NT2/D1 (cell line): ENCODE measurements at places on chromosomes 1 and 21.

DNA sequence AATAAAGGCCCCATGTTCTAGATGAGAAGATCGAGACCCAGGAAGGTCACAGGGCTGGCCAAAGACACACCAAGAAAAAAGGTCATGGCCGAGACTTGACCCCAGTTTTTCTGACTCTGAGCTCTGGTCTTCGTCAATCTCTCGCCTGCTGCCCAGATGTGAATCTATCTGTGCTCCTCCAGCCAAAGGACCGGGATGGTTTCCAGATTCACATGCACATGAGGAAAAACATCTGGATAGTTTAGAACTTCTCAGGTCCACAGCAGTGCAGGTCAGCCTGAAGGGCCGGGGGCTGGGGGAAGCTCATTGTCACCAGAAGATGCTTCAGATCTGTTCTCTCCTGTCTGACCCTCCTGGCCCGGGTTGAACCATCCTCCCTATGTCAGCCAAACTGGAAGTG, 49.0 kb downstream of the KCNN3 start:
- DNase-seq, result no peak

GRCh38 chr1:71908303-71908702, 374.0 kb downstream of the NEGR1 start:
- no peak for DNase-seq

GRCh38 chr21:45836268-45836655, 145.3 kb upstream of the COL6A1 start:
- DNase-seq, result no peak

GRCh38 chr1:232390590-232390989, 239.3 kb downstream of the SIPA1L2 start:
- DNase-seq, result no peak

GRCh38 chr1:226154593-226154992, 31.9 kb downstream of the ACBD3 start:
- DNase-seq, result no peak

- DNase-seq, result no peak
Measured at GRCh38 chr1:23288671-23289070, 55.4 kb downstream of the HNRNPR start.

GRCh38 chr1:50853325-50853724, 106.7 kb downstream of the FAF1 start:
- no peak for DNase-seq

DNA sequence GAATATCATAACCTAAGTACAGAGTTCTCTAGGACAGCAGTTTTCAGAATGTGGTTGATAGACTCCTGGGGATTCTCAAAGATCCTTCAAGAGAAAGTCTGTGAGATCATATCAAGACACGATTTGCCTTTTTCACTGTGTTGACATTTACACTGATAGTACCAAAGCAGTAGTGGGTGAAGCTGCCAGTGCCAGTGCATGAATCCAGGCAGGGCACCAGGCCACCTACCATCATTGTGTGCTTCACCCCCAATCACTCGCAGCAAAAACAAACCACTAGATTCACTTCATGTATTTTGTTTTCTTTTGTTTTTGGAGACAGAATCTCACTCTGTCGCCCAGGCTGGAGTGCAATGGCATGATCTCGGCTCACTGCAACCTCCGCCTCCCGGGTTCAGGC, 23.9 kb downstream of the DNAJC16 start:
- DNase-seq, result no peak

DNA sequence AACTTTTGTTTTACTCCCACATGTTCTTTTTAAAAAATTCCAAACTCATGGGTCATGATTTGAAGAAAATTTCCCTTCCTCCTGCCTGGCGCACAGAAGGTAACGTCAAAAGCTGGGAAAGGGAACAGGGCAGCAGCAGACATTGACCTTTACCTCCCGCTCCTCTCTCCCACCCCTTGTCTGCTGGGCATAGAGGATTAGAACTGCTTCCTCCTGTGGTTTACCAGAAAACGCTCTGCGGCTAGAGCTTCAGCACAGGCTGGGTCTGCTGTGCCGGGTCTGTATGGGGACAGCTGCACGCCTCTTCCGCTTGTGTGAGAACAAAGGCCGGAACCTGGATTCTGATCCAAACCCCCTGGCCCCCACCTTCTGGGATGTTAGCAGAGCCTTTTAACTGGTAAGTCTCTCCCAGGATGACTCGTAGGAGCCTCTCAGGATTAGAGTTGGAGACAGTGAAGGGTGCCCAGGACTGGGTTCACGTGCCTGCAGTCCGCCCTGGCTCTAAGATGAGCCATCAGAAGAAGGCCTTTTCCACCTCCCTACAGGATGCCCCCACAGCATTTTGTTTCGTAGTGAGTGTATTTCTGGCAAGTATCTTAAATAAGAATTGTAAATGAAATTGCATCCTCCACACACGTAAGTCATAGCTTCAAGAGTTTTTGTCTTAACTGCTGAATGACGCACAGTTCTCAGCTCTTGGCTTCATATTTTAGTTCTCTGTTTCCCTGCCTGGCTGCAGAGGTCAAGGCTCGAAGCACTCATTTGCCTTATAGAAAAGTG, 5.2 kb downstream of the H6PD start:
- no peak for DNase-seq

DNA sequence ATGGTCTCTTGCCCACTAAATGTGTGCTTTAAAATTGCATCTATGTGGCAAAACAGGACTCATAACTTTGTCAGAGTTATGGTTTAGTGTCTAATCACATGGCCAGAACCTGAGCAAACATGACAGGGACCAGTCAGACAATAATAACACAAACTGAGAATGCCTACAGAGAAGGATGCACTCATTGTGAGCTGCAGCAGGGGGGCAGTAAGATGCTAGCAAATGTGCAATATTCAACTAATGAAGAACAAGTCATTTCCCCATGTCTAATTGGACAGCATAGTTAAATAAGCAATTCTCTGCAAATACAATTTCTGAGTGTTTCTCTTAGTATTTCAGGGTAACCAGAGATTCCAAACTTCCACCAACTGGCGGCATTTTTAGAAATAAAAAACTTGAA, 30.8 kb downstream of the SPAG17 start:
- DNase-seq, result no peak

- no peak for DNase-seq
Measured at GRCh38 chr1:108072776-108073175, 107.8 kb upstream of the VAV3 start.

GRCh38 chr1:247966532-247967204, 1.6 kb downstream of the OR2AK2 start:
- DNase-seq, result no peak
